ENCODE measurements at places on chromosomes 2 and 18.
A peak's percentile ranks its signal among the peaks of the same experiment; 100 is the strongest.

DNA sequence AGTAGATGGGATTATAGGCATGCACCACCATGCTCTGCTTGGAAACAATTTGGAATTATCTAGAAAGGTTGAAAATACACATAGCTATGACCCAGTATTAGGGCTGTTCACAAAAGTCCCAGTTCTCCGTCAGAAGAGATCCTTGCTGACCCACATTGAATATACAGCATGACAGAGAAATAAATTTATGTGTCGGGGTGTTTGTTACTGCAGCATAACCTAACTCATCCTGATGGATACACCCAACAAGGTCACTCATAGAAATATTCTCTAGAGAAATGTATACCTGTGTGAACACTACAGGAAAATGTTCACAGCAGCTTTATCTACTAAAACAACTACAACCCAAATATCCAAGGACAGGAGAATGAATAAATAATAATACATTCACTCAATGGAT lies 9.0 kb downstream of the TBC1D8 start:
- DNase-seq = no peak

GRCh38 chr18:7637269-7637668 lies 70.2 kb downstream of the PTPRM start:
- DNase-seq = no peak

DNA sequence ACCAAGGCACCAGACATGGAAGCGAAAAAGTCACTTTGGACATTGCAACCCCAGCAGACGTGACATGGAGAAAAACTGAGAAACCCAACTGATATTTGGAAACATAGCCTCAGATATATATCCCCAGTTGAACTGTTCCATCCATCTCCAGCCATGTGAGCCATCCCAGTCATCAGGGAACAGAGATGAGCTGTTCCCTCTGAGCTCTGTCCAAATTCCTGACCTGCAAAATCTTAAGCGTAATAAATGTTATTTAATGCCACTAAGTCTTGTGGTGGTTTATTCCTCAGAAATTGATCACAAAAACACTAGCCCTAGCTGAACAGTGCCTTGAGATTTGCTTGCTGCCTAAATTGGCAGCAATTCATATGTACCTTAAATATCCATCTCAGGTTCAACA lies 182.8 kb downstream of the NRP2 start:
- DNase-seq = no peak

DNA sequence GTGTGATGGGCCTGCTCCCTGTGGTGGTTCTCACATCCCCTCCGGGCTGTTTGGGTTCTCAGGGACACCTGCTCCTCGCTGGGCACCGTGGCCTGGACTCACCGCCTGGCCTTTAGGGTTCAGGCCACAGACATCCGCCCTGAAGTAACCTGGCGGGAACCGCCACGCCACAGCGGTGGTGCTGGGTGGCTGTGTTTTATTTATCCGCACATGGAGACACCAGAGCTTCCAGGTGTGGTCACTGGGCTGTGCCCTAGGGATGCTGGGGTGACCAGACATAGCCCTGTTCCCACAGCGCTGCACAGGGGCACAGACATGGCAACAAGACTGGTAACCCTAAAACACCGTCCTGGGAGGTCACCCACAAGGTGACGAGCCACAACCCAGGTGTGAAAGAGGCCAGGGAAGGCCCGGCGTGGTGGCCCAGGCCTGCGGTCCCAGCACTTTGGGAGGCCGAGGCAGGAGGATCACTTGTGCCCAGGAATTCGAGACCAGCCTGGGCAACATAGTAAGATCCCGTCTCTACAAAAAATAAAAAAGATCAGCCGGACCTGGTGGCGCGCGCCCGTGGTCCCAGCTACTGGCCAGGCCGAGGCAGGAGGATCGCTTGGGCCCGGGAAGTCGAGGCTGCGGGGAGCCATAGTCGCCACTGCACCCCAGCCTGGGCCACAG lies 649 bp upstream of the HSBP1L1 start:
- DNase-seq = no peak

- DNase-seq = no peak
Observed at GRCh38 chr2:66827851-66828250, 392.9 kb downstream of the MEIS1 start.

GRCh38 chr2:73870084-73870483 lies 22.7 kb upstream of the ACTG2 start:
- DNase-seq = no peak

GRCh38 chr2:127843677-127844076 lies 14.3 kb downstream of the POLR2D start:
- DNase-seq = no peak

DNA sequence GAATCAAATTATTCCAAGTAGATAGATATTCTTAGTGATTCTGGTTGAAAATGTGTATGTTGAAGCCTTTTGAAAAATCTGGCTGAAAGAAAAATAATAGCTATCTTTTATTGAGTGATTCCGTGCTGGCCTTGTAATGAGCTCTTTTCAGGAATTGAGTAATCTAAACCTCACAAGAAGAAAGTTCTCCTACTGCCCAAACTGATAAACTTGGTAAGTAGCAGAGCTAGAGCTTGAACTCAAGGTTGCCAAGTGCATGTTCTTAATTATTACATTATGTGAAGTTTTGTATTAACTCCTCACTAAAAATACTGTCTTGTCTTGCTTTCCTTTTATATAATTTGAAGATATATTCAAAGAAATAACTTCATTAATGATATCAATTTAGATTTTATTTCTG lies 1.6 kb upstream of the PPP1R1C start:
- DNase-seq = no peak

GRCh38 chr2:1004398-1004797 lies 53.7 kb downstream of the SNTG2 start:
- no peak for DNase-seq

DNA sequence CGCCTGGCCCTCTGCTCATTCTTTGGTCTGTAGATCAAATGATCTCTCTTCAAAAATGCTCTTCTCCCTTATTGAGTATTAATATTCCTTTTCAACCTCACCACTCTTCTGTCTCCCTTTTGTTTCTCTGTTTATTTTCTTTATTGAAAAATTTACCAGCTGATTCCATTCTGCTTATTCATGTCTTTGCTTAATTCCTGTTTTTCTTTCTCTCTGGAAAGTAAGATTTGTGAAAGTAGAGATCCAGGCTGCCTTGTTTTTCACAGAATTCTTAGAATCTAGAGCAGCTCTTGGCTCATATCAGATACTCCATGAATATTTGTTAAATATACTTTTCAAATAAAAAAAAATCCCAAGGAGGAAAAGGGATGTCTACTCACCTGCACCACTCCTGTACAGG lies 157.0 kb downstream of the DOCK10 start:
- DNase-seq = no peak

DNA sequence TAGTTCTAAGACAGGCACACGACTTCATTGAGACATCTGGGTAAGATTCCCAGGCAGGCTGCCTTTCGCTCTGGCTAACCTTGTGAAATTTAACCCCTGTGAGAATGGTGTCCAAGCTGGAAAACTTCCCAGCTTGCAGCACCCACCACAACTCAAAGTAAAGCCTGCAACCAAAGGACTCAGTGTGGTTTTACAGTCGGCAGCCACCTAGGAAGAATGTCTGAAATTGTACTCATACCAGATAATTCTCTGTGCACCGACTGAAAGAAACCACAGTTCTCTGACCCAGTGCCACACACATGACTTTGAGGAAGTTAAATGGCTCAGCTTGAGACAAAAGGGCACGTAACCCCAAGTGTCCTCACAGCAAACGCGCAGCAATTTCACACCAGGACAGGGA lies 125.7 kb downstream of the RBMS1 start:
- peak; percentile 69 for DNase-seq

DNA sequence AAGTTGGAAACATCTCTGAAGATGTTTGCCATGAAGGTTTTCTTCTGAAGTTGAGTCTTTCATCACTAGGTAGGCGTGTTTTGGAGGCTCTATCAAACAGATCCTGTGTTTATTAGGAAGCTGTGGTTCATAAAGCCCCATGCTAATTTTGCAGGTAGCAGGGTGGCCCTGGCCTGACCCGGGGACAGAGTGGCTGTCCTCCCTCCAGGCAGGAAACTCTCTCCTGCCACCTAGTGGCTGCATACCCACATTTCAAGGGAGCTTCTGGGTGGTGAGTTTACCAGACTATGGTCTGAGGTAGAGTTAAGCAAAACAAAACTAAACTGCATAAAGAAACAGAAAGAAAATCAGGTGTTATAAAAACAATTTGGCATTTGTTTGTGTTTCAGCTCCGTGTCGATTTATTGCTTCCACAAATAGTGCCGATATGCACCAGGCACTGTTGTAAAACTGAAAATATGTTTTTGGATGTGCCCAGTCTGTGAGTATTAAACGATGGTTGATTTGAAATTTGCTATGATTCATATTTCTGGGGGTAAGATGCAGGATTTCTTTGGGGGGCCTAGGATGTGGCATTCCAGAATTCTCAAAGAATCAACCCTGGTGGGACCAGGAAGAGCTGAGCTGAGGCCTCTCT lies 26.0 kb upstream of the IL37 start:
- peak; percentile 84 for DNase-seq

- no peak for DNase-seq
Observed at GRCh38 chr2:191001032-191001431, 12.9 kb downstream of the STAT1 start.

- DNase-seq = no peak
Observed at GRCh38 chr2:96271995-96272394, 6.0 kb downstream of the CIAO1 start.

DNA sequence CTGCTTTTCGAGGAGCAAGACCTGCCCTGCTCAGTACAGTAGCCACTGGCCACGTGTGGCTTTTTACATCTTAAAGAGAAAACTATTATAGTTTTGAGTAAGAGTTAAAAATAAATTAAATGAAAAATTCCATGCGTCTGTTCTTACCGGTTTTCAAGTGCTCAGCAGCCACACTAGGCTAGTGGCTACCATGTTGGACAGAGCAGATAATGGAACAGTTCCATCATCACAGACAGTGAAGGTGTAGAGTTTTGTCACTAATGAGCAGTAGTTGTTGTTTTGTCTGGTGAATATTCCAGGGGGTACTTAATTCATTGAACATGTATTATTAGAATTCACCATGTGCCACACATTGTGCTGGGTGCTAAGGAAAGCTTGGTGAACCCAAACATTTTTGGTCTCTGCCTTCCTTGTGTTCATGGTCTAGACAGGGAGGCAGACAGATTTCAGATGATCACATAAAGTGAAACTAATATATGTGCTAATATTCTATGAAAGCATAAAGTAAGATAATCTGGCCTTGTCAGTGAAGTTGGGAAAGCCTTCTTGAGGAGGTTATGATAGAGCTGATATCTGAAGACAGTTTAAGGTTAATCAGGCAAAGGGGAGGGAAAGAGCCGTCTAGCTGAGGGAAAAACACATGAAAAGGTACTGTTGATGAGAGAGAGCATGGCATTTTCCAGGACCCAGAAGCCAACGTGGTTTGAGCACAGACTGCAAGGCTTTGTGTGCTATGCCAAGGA lies 1.4 kb downstream of the ALMS1 start:
- no peak for DNase-seq

- DNase-seq = no peak
Observed at GRCh38 chr2:68302281-68302875, 17.4 kb downstream of the CNRIP1 start.

GRCh38 chr2:227805578-227805977 lies 8.1 kb upstream of the CCL20 start:
- no peak for DNase-seq

DNA sequence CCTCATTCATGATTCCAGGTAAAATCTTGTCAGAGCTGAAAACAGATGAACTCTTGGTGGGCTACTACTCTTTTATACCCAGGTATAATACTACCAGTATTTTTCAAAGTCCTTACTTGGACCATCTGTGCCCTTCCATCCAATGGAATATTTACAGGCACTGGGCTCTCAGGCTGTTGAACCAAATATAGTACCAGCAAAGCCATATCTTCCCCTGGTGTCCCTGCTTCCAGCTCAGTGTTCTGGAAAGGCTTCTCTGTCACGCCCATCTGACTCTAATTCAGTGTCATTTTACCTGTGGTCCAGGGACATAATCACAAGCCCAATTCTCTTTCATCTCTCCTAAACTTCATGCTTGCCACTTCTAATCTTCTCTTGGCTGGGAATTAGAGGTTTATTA lies 119.2 kb upstream of the STK17B start:
- DNase-seq = no peak

- no peak for DNase-seq
Observed at GRCh38 chr2:59529726-59530125, 1023.7 kb downstream of the BCL11A start.

GRCh38 chr18:42025974-42026625 lies 71.1 kb downstream of the PIK3C3 start:
- no peak for DNase-seq

DNA sequence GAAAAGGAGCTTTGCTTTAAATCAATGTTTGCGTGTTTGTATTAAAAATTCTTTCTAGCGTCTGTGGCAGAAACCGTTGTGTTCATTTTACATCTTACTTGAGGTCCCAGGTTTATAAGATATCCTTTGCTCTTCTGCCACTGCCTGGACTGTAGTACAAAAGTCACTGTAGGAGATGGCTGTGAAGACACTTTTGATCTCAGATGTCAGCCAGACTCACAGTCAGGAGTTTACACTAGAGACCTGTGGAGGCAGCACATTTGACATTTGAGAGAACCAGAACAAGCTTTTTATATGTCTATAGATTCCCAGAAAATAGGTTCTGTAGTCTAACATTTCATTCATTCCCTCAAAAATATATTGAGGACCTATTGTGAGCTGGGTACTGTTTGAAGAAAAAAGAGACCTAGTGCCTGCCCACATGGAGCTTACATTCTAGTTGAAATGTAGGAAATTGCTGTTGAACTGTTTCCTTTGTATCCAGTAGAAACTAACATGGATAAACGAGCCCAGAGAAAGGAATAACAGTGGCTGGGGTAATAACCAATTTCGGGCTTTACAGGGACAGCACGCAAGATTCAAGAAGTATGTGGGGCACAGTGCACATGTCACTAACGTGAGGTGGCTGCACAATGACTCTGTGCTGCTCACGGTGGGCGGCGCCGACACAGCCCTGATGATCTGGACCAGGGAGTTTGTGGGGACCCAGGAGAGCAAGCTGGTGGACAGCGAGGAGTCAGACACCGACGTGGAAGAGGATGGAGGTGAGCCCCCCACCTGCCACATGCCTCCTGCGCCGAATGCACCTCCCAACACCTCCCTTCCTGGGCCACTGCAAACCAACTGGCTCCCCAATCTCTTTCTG lies 122.3 kb downstream of the RTN4 start:
- DNase-seq = no peak

DNA sequence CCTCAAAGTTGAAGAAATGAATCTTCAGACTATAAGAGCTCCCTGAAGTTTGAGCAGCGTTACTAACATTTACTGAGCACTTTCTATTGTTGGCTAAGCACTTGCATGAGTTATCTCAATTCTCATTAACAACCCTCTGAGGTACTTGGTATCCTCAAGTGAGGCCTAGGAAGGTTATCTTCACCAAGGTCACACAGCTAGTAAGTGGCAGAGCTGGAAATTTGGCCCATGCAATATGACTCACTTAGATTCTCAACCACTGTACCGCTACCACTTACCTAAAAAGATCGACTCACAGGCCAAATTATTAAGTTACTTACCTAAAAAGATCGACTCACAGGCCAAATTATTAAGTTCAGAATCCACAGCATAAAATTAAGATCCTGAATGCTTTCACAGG lies 8.7 kb upstream of the METAP1D start:
- no peak for DNase-seq

DNA sequence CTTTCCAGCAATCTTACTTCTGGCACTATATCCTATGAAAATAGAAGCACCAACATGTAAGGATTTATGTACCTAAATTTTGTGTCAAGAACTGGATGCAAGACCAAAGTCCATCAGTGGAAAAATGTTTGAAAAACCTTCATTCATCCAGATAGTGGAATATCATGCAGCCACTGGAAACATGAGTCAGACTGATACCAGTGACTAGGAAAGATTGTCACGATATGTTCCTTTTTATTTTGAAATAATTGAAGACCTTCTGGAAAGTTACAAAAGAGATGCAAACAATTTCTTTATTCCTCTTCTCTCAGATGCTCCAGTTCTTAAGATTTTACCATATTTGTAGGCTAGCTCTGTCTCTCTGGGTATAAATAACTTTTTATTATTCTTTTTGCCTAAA lies 40.5 kb upstream of the IL1R2 start:
- no peak for DNase-seq

Data from natural killer cell treated with Interleukin-12 subunit alpha and Interleukin-12 subunit beta and Interleukin-15 and Interleukin-18, amount 100 ng/mL, for 72 hours (primary cell).